ENCODE measurements at places on chromosomes 4 and X. TPM values are rescaled to one million over a fixed set of nuclear protein-coding genes. Genes with fewer than 3 reads are reported as not detected.

Gene EGFL6
- not detected for total RNA-seq

Gene SASH3
- not detected for total RNA-seq

Gene DCLK2
- total RNA-seq, result 3.3 TPM

Gene MAB21L2
- total RNA-seq, result 8.4 TPM

Gene MBNL3
- total RNA-seq, result 0.96 TPM

Gene C4orf36
- under 0.01 TPM for total RNA-seq

Gene KLB
- total RNA-seq, result under 0.01 TPM

Gene ETDA
- not detected for total RNA-seq

Gene GYPE
- 0.56 TPM for total RNA-seq

Gene APLN
- 14.9 TPM for total RNA-seq

Gene TLR2
- 0.85 TPM for total RNA-seq

Gene PABPC5
- total RNA-seq, result 2.5 TPM

Gene SMIM10
- 5.4 TPM for total RNA-seq

Gene P2RY8
- total RNA-seq, result not detected

Gene ZRSR2
- total RNA-seq, result 5.6 TPM

Gene ATP2B3
- not detected for total RNA-seq

Gene MAP7D2
- total RNA-seq, result 0.56 TPM

Gene DKK2
- 0.19 TPM for total RNA-seq

Gene MOSPD2
- 10.9 TPM for total RNA-seq

Gene TLL1
- 0.85 TPM for total RNA-seq

Gene HS3ST1
- 0.56 TPM for total RNA-seq

Gene POU4F2
- not detected for total RNA-seq

Gene DRP2
- total RNA-seq, result 9.6 TPM

Gene UCHL1
- 687 TPM for total RNA-seq

Gene SPANXA2
- total RNA-seq, result not detected

Gene CCDC158
- total RNA-seq, result 0.19 TPM

Gene PRAF2
- total RNA-seq, result 5.8 TPM

Gene GYPA
- not detected for total RNA-seq

Gene ADGRL3
- total RNA-seq, result 14.1 TPM

Gene OSTC
- total RNA-seq, result 452 TPM

Gene GRPR
- total RNA-seq, result 0.58 TPM

Gene RBM10
- total RNA-seq, result 73.2 TPM

Measured in regular cardiac myocyte (primary cell).